Activated CD4-positive, alpha-beta memory T cell treated with anti-CD3 and anti-CD28 coated beads for 36 hours (primary cell): ENCODE measurements at places on chromosomes 12 and 14.

DNA sequence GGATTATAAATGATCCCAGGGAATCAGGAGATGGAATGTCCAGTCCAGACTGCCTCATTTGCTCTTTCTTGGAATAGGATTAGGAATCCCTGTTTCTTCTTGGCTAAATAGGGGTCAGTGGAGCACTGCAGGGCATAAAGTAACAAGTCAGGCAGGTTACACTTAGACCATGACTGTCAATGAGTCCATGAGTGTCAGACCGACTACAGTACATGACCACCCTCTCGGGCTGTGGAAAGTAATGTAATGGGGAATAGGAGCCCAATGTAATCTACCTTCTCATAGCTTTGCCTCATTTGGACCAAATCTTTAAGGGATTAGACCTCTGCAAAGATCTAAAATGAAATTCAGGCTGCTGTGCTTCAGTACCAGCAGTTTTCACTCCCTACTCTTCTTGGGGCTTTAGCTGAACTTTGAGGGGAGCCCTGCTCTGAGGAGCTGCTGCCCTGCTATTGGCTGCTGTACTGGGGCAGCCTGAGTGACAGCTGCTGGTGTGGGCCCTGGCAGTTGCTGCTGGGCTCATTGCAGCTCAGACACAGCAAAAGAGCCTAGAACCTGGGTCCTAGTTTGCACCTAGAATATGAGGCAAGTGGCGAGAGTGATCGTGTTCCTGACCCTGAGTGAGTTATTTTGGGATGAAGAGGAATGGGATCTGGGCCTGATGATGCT lies 62.2 kb upstream of the OR4E1 start:
- peak; percentile 21 for DNase-seq

DNA sequence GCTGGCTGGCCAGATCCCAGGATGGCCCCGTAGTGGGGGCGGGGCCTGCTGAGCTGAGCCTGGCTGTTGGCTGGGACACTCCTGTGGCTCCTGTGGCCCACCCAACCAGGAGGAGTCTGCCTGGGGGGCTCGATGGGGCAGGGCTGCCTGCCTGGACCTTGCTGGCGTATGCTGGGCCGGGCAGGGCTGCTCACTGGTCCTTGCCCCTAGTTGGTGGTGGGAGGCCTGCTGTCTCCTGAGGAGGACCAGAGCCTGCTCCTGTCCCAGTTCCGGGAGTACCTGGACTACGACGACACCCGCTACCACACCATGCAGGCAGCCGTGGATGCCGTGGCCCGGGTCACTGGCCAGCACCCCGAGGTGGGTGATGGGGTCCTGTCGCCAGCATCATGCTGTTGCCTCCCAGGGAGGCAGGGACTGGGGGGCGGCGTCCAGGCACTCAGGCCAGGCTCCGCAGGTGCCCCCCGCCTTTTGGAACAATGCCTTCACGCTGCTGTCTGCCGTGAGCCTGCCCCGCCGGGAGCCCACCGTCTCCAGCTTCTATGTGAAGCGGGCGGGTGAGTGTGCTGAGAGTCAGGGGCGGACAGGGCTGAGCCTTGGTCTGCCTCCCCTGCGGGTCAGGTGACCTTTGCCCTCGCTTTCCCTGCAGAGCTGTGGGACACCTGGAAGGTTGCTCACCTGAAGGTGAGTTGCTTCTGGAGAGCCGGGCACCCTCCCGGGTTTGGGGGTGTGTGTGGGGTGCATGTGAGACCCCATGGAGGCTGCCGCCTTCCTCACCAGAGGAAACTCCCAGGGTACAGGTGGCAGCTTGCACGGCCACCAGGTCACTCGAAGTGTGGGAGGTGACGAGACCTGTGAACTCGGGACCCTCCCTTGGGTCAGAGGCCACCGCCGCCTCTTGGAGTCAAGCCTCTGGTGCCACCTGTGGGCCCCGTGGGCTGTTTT lies 3.4 kb downstream of the NOC4L start:
- no peak for DNase-seq

DNA sequence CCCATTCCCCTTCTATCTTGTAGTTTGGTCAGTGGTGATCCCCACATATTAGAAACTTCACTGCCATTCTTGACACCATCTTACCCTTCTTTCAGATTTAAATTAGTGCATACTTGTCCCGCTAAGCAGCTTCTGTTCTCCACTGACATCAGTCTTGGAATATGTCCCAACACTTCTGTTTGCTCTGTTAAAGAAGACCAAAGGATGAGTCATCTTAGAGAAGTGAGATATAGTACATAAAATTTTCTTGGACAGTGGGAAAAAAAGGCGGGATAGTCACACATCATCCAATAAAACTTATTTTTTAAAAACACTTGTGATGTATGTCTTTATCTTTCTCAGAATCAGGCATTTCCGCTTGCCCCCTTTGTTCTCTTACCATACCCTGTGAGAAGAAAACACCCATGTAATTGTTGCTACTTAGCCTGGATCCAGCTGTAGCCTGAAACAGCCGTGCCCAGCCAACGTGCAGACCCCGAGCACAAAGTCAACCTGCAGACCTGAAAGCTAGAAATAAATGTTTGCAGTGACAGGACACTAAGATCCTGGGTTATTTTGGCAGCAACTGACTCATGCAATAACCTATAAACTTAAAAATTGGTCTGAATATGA lies 100.1 kb upstream of the PDE3A start:
- no peak for DNase-seq

- no peak for DNase-seq
Observed at GRCh38 chr12:14840616-14841015, 2.7 kb downstream of the ART4 start.

GRCh38 chr14:72540836-72541235 lies 353.1 kb downstream of the DPF3 start:
- DNase-seq = no peak

GRCh38 chr12:62313727-62314380 lies 53.6 kb downstream of the USP15 start:
- DNase-seq = no peak

DNA sequence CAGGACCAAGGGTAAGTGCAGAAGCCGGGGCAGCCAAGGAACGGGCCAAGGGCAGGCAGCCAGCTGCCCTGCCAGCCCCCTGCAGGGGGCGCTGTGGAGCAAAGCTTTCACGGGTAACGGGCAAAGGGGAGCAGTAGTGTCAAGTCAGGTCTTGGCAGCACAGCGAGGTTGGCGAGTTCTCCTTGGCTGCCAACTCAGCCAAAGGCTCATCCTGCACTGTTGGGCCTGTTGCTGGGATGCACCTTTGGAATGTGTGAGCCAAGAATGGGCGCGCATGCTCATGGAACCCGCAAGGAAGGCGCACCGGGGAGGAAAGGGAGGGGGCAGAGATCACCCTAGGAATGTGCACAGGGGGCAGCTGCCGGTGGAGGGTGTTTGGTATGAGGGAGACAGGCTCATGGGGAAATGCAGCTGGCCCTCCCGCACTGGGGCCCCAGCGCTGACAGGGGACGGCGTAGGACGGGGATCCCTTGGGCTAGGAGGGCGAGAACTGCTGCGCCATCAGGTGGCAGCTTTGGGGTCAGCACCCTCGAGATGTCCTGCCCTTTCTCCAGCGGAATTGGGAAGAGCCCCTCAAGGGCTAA lies 138.0 kb downstream of the ASCL4 start:
- DNase-seq = peak; percentile 75

DNA sequence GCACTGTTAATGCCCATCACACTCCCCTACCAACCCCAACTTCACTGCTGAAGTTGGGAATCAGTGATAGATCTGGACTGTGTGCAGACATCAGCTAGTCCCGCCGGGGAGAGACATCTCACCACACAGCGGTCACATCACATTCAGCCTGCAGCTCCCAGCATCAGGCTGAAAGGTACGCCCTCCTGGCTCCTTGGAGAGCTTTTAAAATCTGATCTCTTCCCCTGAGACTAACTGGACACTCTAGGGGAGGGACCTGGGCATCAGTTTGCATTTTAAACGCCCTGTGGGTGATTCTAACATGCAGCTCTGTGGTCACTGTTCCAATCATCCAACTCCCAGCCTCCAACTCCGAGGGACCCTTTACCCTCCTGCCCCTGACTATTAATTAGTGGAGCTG lies 58.4 kb downstream of the CCDC85C start:
- no peak for DNase-seq

DNA sequence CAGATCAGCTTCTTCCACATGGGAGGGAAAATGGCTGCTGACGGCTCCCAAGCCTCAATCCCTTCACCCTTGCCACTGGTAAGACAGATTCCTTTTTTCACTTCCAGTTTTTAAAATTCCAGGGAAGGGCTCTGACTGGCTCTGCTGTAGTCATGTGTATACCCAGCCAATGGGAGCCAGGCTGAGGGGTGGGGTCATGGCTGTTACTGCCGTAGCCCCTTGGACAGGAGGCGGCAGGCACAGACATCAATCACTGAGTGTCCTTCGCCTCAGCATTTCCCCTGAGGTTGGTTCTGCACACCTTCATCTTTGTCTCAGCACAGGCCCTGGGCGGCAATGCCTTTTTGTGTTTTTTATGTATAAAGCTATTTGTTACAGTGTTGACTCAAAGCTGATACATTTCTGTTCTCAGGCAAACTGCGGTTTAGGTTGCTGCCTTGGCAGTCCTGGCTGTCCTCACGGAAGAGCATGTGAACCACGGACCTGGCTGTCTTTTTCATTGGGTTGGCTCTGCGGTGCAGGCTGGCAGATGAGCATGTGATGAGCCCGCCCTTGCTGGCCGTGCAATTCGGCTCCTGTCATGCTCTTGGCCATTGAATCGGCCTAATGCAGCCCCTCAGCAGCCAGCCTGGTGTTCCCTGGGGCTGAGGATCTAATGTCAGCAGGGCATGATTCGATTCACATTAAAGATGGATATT lies 74.3 kb downstream of the PPM1A start:
- DNase-seq = no peak

DNA sequence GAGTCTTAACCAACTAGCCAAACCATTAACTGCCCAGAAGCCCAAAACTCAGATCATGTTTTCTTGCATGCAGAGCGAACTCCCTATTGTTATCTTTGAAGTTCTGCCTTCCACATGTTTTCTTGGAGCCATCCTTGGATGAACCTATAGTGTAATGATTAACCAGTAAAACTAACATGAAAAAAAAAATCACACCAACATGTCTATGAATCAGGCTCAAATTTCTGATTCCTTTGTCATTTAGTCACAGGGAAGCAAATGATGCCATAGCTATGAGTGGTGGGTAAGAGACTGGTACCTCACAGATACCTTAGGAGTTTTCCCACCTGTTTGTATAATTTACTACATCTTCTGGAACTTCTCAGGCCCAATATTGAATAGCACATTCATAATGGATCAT lies 70.7 kb downstream of the PTPRO start:
- no peak for DNase-seq

- no peak for DNase-seq
Observed at GRCh38 chr12:3580094-3580749, 89.2 kb downstream of the PRMT8 start.

DNA sequence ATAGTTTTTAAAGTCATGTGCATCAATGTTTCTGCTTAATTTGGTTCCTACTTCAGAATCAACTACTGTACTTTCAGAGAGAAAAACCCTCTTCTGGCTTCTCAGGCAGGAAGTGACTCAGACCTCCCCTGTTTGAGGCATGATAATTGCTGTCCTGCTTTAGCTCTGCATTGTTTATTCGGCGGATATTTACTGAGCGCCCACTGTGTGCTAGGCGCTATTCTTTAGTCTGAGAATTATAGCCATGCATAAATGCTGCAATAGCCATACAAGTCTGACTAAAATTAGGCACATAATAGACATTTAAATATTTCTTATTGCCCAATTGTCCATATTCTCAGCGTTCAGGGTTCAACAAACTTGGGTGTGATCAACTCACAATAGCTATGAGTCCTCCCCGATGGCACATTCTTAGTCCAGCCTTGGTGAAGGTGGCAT lies 6.1 kb upstream of the AMIGO2 start:
- DNase-seq = peak; percentile 59

GRCh38 chr12:130192642-130193345 lies 30.5 kb downstream of the FZD10 start:
- DNase-seq = no peak

GRCh38 chr14:103206836-103207387 lies 83.7 kb downstream of the TNFAIP2 start:
- no peak for DNase-seq

GRCh38 chr12:71392521-71393145 lies 47.0 kb upstream of the LGR5 start:
- no peak for DNase-seq

GRCh38 chr12:54561164-54561563 lies 11.8 kb downstream of the PDE1B start:
- peak; percentile 44 for DNase-seq

DNA sequence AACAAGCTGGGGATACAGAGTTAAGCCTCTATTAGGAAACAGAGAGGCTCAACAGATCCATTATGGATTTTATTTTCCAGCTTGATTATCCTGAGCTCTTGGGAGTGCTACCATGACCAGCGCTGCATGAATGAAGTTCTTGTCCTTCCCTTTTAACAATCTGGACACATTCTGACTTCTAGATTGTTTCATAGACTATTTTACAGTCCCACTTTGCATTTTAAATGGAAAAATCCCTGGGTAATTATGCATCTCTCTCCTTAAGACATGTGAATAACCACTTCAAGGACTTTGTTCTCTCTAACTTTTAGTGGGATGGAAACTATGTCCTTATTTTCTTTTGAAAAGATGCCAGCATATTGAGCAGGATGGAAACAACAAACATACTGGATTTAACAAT lies 2.0 kb downstream of the CCDC198 start:
- no peak for DNase-seq

DNA sequence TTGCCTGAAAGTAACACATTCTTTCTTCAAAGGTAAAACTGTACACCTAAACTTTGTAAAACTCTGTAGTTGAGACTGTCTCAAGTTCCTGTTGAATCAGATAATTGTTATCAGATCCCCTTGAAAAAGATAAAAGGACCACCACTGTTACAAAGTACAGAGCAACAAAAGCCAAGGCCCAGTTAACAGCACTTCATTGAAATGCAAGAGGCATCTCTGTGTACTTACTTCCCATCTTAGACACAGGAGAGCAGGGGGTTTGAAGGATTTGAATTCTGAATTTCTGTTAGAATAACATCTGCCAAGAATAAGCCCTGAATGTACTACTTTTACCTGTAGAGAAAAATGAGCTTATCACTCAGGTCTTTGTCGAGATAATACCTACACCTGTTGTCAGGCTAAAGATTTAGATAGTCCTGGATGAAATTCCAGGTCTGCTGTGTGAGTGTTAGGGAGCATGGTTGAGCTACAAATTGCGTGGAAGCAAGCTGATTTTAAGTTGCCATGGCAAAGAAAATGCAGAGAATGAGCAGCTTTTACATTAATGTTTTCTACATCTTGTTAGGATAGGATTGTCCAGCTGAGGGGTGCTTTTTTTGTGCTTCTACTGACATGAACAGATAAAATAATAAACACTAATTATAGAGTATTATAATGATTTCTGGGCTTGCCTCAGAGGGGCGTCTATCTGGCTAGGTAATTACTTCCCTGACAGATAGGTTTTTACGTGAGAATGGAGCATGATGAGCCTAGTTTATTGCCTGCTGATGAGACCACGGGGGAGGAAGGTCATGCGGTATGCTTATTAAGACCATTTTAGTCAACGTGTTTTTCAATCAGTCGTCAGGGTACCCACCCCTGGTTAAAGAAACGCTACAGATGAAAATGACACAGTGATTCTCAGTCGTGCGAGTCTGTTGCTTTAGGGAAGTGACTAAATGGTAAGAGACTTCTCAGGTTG lies 309.2 kb downstream of the PAWR start:
- DNase-seq = no peak

GRCh38 chr14:88815980-88816379 lies 8.5 kb upstream of the TTC8 start:
- no peak for DNase-seq

GRCh38 chr14:81990312-81990761 lies 456.7 kb upstream of the SEL1L start:
- DNase-seq = peak; percentile 39

GRCh38 chr12:64627771-64628170 lies 17.5 kb downstream of the RASSF3 start:
- DNase-seq = no peak
